Osteoblast (primary cell): ENCODE measurements at places on chromosomes 16 and 17. TPM values are rescaled to one million over a fixed set of nuclear protein-coding genes. Genes with fewer than 3 reads are reported as not detected.
A peak's percentile ranks its signal among the peaks of the same experiment; 100 is the strongest.

The ARHGAP23 gene
- 47.0 and 49.8 TPM in 2 replicates for total RNA-seq

The CNTNAP1 gene
- 18.6 and 19.2 TPM in 2 replicates for total RNA-seq

The CMC2 gene
- 13.6 and 18.5 TPM in 2 replicates for total RNA-seq

GRCh38 chr17:61482467-61482866 is 30.2 kb downstream of the TBX4 start:
- peaks cover 9% of the 10 kb centered on the region for H3K4me1 ChIP-seq
- no peaks in the 10 kb centered on the region for H3K36me3 ChIP-seq
- no peak overlapping the region for H3K4me3 ChIP-seq
- DNase-seq = no peak
- no peak overlapping the region for H3K27ac ChIP-seq

DNA sequence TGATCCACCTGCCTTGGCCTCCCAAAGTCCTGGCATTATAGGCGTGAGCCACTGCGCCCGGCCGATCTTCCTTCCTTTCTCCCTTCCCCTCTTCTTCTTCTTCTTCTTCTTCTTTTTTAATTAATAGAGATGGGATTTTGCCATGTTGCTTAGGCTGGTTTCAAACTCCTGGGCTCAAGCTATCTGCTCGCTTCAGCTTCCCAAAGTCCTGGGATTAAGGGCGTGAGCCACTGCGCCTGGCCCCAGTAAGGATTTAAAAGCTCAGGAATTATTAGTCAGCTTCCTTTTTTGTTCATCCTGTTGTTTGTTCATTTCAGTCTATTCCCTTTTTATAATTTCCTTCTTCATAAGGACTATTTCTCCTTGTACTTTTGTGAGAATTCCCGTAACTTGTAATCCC is 32.7 kb upstream of the LRRC37A start:
- H3K4me1 ChIP-seq = peaks cover 22% of the 10 kb centered on the region
- H3K27me3 ChIP-seq = peaks cover 4% of the 10 kb centered on the region
- no peak overlapping the region for H3K4me3 ChIP-seq
- DNase-seq = no peak
- H3K36me3 ChIP-seq = no peaks in the 10 kb centered on the region

DNA sequence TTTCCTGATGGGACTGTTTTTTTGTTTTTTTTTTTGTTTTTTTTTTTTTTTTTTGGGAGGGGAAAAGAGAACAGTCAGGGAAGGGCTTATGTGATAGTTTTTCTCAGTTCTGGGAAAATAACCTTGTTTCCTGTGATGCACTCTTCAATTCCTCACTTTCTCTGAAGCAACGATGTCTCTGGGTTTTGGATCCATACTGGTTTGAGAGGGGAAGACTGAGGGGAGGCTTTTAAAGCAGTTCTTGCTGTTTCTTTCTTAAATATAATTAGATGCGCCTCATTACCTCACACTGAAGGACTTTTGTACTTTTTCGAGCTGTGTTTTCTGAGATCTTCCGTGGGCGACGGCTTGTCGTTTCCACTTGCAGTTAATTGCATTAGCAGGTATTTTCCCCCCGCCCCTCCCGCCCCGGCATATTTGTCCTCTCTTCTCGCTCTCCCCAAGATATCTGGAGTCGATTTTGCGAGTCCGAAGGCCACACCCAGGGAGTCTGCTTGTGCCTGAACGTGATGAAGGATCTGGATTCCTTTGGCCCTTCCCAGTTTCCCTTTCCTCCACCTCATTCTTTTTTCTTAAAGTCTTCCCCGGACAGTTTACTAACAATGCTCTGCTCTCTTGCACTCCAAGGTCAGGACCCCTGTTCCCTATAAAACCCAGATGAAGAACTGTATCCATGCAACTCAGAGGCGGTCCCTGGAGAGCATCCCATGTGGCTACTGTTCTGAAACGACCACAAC is 125.2 kb upstream of the ZFHX3 start:
- H3K36me3 ChIP-seq = no peaks in the 10 kb centered on the region
- DNase-seq = no peak

GRCh38 chr17:35496451-35497290 is 40.8 kb downstream of the SLFN12L start:
- peaks cover 66% of the 10 kb centered on the region for H3K27me3 ChIP-seq
- no peaks in the 10 kb centered on the region for H3K36me3 ChIP-seq
- DNase-seq = peak; percentile 78
- H3K27ac ChIP-seq = no peak overlapping the region
- H3K4me3 ChIP-seq = no peak overlapping the region

GRCh38 chr17:5527601-5528250 is 41.4 kb downstream of the MIS12 start:
- no peak overlapping the region for H3K4me3 ChIP-seq
- peak overlapping the region; percentile 98 for H3K27ac ChIP-seq
- no peaks in the 10 kb centered on the region for H3K27me3 ChIP-seq
- H3K4me1 ChIP-seq = peaks cover 15% of the 10 kb centered on the region
- no peak for DNase-seq
- H3K36me3 ChIP-seq = peaks cover 73% of the 10 kb centered on the region

- H3K4me1 ChIP-seq = peaks cover 33% of the 10 kb centered on the region
- peaks cover 60% of the 10 kb centered on the region for H3K36me3 ChIP-seq
- H3K27ac ChIP-seq = peak overlapping the region; percentile 42
- no peaks in the 10 kb centered on the region for H3K27me3 ChIP-seq
- H3K4me3 ChIP-seq = no peak overlapping the region
- DNase-seq = peak; percentile 85
These were observed 5.3 kb downstream of the ARHGDIA start for GRCh38 chr17:81865733-81866439.

- peaks cover 11% of the 10 kb centered on the region for H3K4me1 ChIP-seq
- no peak overlapping the region for H3K4me3 ChIP-seq
- no peak for DNase-seq
- H3K27ac ChIP-seq = no peak overlapping the region
These were observed 56.2 kb downstream of the PRMT7 start for GRCh38 chr16:68367030-68367429.

DNA sequence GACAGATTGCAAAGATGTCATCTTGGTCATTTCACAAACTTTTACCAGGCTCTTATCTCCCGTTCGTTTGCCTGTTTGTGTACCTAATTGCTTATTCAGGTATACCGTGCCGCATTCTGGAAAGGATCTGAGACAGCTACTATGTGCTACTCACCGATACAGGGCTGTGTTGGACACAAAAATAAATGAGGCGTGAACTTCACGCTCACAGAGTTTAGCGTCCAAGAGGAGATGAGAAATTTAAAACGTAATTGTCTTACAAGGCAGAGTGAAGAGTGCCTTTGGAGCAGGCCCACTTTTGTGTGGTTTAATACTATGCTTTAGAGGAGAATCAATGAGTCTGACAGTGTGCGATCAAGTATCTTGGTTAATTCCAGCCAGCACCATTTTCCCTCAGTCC is 26.7 kb downstream of the MAF start:
- no peaks in the 10 kb centered on the region for H3K4me1 ChIP-seq
- H3K27me3 ChIP-seq = no peaks in the 10 kb centered on the region
- DNase-seq = no peak
- no peaks in the 10 kb centered on the region for H3K36me3 ChIP-seq

DNA sequence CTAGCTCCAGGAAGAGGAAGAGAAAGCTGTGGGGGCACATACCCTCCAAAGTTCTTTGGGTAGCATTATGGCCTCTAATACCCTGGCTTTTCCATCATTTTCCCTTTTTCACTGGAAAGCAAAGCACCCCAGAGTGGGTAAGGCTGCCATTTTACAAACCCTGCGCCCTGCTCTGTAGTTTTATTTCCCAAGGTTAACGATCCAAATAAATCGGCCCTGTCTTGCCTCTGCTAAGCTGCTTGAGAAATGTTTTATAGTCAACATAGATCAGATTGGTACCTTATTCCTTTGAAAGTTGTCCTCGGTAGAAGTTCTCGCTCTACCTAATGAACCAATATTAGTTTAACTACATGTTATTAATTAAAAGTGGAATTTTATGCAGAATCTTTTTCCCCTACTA is 328.2 kb downstream of the NPIPA8 start:
- DNase-seq = no peak
- no peaks in the 10 kb centered on the region for H3K4me1 ChIP-seq
- H3K27me3 ChIP-seq = no peaks in the 10 kb centered on the region
- H3K4me3 ChIP-seq = no peak overlapping the region
- no peaks in the 10 kb centered on the region for H3K36me3 ChIP-seq

- H3K27me3 ChIP-seq = no peaks in the 10 kb centered on the region
- peaks cover 36% of the 10 kb centered on the region for H3K36me3 ChIP-seq
- H3K27ac ChIP-seq = no peak overlapping the region
- no peak overlapping the region for H3K4me3 ChIP-seq
These were observed 22.2 kb downstream of the CLTC start for GRCh38 chr17:59641799-59642484.

- H3K4me1 ChIP-seq = peaks cover 14% of the 10 kb centered on the region
- H3K36me3 ChIP-seq = no peaks in the 10 kb centered on the region
- DNase-seq = no peak
- no peak overlapping the region for H3K4me3 ChIP-seq
These were observed 46.8 kb downstream of the HIC1 start for GRCh38 chr17:2101448-2102257.
